Mesenteric fat pad (tissue), 1 donor: ENCODE measurements at places on chromosomes 2 and 18. TPM values are rescaled to one million over a fixed set of nuclear protein-coding genes. Genes with fewer than 3 reads are reported as not detected.

- DNase-seq = no peak
These were observed 3.1 kb downstream of the PROM2 start for GRCh38 chr2:95277246-95277906.

GRCh38 chr18:8609659-8610458 lies 622 bp downstream of the RAB12 start:
- no peak for DNase-seq

DNA sequence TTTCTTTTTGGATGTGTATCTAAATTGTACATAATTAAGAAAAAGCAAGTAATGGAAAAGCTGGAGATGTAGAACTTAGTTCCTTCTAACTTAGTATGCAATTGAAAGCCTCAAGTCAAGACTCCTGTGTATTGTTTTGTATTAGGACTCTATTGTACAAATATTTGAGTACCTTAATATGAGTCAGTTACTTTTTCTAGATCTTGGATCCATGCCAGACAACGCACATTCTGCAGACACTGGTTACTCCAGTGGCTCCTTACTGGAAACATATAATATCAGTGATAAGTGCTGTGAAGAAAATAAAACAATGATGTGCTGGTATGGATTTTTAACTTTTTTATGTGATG lies 1.5 kb downstream of the SLC39A10 start:
- DNase-seq = no peak

DNA sequence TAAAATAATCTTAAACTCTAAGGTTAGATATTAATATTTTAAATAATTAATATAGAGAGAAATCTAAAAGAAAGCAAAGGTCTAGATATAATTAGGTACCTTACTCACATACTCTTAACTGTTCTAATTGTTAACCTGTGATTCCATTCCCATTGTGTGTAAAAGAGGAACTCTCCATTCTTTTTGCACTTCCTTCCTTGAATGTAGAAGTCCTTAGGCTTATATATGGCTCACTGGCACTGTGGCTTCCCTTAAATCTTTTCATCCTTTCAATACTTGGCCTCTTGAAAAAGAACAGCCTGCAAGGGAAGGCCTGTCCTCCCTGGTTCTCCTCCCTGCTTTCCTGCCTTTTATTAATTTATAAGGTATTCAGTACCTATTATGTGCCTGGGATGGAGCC lies 182.8 kb upstream of the FOSL2 start:
- no peak for DNase-seq

DNA sequence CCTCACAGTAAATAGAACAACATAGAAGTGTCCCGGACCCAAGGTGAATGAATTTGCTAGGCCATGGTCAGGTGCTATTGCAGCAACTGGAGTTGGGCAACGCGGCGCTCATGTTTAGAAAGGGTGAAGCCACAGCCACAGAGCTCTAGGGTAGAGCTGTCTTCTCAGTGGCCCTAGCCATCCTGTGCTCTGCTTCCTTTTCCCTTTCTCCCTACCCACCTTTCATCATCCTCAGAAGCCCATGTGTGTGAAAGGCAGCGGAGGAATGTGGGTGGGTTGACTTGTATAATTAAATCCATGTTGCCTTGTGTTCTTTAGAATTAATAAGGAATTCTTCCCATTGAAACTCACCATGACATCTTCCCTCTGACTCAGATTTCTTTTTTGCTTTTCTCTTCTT lies 336.7 kb downstream of the OSR1 start:
- no peak for DNase-seq

- peak; percentile 85 for DNase-seq
These were observed 450.1 kb upstream of the LRATD1 start for GRCh38 chr2:14182227-14182946.

GRCh38 chr2:126950504-126950903 lies 51.8 kb downstream of the TEX51 start:
- DNase-seq = no peak

DNA sequence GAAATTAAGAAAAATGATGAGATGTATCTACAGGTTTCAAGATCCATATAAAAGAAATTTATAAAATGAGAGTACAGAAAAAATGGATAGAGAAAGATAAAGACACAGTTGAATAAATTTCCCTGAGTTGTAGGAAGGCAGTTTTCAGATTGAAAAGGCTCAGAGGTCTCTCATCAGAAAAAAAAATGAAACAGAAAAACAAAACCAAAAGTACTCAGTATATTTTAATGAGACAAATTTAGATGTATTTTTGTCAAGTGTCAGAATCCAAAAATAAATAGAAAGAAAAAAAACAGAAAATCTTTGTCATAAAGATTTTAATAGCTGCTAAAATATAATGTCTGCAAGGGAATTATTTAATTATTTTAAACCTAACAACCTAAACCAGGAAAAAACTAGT lies 520.5 kb downstream of the KCNJ3 start:
- no peak for DNase-seq

GRCh38 chr2:172011812-172012575 lies 12.2 kb downstream of the METAP1D start:
- DNase-seq = no peak

- peak; percentile 67 for DNase-seq
These were observed 37.1 kb upstream of the ATP6V1B1 start for GRCh38 chr2:70898363-70899240.

DNA sequence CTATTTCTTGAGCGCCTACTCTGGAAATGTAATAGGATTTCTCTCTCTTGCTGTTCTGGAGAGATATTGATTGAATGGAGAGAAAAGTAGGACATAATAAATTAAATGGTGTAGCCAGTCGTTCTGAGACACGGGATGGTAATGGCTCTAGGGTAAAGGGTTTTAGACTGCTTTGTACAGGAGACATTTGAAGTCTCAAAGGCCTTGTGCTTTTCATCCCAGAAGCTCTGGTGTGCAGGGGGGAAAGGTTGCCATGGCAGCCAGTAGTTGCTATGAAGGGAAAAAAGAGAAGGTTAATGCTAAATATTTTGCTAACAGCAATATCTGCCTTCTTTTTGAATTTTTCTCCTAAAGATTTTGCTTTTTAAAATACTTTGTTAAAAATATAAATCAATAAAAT lies 359.3 kb downstream of the RIT2 start:
- no peak for DNase-seq

DNA sequence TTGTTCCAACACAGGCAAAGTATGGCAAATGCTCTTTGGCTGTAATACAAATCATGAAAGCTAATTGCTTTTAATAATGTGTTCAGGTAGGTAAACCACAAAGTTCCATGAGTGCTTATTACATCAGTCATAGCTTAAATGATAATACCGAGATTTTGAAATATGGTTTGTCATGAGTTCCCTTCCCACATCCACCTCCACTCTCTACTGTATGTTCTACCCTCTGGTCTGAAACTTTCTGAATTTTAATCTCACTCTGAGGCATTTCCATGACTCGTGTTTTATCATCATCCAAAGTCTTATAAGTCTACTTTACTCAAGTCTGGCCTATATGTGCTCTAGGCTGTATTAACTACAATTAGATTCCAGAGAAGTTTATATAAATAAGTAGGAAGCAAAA lies 354.8 kb downstream of the AKAIN1 start:
- DNase-seq = no peak

DNA sequence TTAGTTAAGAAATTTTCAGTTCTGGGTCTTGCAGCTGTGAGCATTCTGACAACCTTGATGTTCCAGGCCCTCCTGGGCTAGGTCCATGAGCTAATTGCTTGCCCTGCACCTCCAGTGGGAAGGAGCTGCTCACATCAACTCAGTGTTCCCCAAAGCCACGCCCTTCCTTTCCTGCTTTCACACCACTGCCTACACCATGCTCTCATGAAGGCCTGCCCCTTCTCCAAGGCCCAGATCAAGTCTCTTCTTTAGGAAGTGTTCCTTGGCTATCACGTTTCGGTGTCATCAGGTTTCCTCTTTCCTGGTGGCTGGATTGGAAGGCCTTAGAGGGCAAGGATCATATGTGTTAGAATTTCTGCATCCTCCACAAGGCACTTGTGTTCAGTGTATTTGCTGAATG lies 18.8 kb downstream of the TMEM127 start:
- no peak for DNase-seq

DNA sequence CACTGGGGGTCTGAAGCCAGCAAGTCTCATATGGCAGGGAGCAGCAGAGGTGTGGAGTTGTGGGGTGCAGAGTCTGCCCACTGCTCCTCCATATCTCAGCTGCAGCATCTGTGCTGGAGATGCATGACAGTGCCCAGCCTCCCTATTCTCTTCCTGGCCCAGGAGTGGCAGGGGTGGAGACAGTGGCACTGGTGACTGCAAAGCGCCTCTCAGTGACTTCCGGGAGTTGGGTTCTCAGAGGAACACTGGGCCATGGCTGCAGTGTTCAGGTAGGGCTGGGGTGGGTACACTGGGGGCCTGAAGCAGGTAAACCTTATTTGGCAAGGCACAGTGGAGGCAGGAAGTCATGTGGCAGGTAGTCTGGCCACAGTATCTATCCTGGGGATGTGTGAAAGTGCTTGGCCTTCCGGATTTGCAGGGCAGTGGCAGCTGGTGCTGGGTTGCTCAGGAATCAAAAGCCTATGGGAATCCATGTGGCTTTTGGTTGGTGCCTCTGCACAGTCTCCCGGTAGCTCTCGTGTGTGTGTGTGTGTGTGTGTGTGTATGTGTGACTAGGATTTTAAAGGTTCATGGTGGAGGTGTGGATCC lies 60.3 kb upstream of the THUMPD2 start:
- DNase-seq = no peak

- no peak for DNase-seq
These were observed 164.1 kb downstream of the DCDC2C start for GRCh38 chr2:3867469-3867868.

DNA sequence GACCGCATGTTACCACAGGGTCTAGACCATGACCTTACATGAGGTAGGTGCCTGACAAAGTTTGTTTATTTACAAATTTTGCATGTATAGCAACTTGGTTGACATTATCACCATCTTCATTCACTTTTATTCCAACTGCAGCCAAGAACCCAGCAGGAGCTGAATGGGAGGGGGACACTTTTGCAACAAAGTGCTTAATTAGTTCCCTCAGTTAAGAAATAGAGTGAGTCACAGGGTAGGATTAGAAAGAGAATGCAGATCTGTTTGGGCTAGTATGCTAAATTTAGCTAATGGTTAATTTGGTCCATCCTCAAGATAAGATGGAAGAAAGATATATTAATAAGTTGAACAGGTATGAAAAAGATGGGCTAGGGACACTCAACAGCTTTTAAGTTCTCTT lies 678.9 kb downstream of the ARHGAP15 start:
- no peak for DNase-seq

GRCh38 chr18:37854396-37854795 lies 288.8 kb upstream of the CELF4 start:
- DNase-seq = no peak

GRCh38 chr18:59358414-59358711 lies 702 bp downstream of the LMAN1 start:
- DNase-seq = no peak

- DNase-seq = no peak
These were observed 63.9 kb downstream of the TRPM8 start for GRCh38 chr2:233980955-233981561.

DNA sequence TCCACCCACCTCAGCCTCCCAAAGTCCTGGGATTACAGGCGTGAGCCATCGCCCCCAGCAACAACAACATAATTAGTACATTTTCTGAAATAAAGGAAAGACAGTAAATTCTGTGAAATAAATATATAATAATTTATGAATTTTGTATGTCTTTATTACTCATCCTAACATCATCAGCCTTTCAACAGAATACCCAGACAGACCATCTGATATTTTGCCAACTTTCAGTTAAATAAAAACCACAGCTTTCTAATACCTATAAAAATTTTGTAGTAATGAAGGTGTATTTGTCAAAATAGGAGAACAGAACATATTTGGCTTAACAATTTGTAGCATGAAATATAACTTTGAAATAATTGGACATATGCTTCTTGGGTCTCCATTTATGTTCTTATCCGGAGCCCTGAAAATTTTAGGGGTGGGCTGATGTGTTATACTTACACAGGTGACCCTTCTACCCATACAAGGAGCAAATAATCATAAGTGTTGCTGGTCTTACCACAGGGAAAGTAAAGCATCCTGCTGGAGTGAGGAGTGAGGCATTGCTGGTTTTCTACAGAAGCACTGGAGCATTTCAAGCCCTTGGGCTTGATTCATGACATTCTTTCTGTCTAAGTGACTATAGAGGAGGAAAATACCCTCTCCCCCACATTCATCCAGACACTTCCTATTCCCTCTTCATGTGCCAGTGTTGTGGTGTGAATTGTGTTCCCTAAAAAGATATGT lies 99.3 kb downstream of the SPOPL start:
- no peak for DNase-seq

DNA sequence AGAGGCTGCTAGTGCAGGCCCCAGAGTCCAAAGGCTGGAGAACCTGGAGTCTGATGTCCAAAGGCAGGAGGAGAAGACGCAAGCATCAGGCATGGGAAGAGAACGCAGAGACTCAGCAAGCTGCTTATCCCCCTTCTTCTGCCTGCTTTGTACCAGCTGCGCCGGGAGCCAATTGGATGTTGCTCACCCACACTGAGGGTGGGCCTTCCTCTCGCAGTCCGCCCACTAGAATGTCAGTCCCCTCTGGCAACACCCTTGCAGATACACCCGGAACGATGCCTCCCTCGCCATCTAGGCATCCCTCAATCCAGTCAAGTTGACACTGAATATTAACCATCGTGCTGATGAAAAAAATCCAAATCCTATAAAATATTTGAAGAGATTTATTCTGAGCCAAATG lies 141.6 kb downstream of the TWIST2 start:
- no peak for DNase-seq

- DNase-seq = no peak
These were observed 250.0 kb downstream of the SMAD2 start for GRCh38 chr18:47680488-47680887.

- no peak for DNase-seq
These were observed 68.3 kb upstream of the MRPS9 start for GRCh38 chr2:104969564-104969963.

DNA sequence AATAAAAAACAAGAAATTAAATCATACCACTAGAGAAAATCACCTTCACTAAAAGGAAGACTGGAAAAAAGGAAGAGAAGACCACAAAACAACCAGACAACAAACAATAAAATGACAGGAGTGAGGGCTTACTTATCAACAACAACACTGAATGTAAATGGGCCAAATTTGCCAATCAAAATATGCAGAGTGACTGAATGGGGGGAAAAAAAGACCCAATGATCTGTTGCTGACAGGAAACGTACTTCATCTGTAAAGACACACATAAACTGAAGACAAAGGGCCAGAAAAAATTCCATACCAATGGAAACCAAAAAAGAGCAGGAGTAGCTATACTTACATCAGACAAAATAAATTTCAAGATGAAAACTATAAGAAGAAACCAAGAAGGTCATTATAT lies 25.5 kb upstream of the EML6 start:
- no peak for DNase-seq

DNA sequence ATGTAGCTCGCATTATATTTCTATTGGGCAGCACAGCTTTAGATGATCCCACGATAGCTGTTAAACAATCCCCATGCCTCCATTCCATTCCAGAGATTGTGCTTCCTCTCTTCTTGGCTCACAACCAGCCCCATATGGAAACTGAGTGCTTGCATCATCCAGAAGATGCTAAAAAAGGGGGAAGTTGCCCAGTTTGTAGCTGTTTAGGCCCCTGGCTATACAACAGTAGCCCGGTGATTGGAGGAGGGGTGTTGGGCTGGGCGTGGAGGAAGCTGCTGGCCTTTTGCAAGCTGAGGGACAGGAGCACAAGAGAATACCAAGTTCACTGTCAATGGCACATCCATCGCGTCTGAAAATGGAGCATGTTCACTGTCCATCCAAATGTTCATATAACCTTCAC lies 360.2 kb downstream of the ALK start:
- DNase-seq = no peak

GBX2 gene
- total RNA-seq = not detected

NT5DC4 gene
- total RNA-seq = not detected

TTC39C gene
- total RNA-seq = 46.7 TPM

GAL3ST2 gene
- not detected for total RNA-seq
